ENCODE measurements at places on chromosomes 6 and 20. TPM values are rescaled to one million over a fixed set of nuclear protein-coding genes. Genes with fewer than 3 reads are reported as not detected.

- DNase-seq = no peak
These were observed 3.9 kb downstream of the PEDS1 start for GRCh38 chr20:50149481-50150254.

PBOV1 gene
- total RNA-seq = not detected

DNA sequence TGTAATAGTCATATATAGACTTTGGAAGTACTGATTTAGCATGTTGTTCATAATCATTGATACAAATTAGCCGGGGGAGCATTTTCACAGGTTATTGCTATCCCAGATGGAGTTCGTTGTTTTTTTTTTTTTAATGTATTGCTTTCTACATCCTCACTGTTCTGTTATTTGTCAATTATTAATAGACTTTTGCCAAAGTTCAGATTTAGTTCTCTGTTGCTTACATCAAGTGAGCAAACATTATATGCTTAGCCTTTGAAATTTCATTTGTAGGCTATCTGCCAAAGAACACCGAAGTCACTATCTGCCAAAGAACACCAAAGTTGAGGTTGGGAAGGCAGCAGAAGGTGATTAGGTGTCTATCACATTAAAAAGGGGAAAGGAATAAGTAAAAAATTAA is at the start of gene HAO1:
Gene HAO1 (minus strand): TSS at position 118 of the 400 bp plus-strand sequence. CDS start 36 bp downstream, at position 82.
- no peak for DNase-seq

GRCh38 chr6:13554929-13555333 is 19.5 kb upstream of the SIRT5 start:
- no peak for DNase-seq

C6orf15 gene
- not detected for total RNA-seq

DNA sequence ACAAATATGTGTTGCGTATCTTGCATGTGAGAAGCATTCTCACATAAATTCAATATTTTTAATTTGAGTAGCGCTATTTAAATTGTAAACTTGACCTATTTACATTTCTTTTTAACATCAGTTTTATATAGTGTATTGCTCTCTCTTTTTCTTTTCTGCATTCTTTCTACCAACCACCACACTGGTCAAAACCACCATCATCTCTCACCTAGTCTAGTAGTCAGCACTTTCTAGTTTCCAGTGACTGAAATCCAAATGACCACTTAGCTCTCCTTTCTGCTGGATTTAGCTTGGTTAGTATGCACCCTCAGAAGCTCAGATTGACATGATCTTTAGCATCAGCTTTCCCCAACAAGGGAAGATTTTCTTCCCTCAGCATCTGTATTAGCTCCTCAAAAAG is 73.2 kb upstream of the HCRTR2 start:
- DNase-seq = no peak

HCK gene
- total RNA-seq = 1.0 TPM

DNA sequence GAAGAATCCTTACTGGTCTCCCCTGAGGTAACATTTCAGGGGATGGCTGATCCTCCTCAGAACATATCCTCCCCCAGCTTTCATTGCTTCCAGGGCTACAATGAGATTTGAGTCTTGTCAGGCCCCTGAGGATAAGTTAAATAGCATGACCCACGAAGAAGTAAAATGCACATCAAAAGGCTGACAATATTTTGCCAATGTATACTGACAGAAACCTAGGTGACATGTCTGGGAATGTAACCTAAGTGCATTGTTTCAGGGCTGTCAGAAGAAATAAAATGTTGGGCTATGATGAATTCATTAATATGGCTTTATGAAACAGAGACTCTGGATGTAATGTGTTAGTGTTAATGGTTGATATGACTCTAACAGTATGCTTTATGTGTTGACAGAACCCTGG is 471.5 kb downstream of the HDGFL1 start:
- DNase-seq = no peak

GRIK2 gene
- total RNA-seq = not detected

All from CD4-positive, alpha-beta memory T cell (primary cell).